ENCODE measurements at places on chromosomes 16 and 17.

- DNase-seq: peak; percentile 6
Observed at GRCh38 chr17:76537578-76538280, at the start of gene CYGB. Gene CYGB (minus strand): TSS chr17:76537709. CDS start chr17:76537542, 167 bp downstream.

- no peak for DNase-seq
Observed at GRCh38 chr16:75695708-75696107, 5.6 kb downstream of the DUXB start.

DNA sequence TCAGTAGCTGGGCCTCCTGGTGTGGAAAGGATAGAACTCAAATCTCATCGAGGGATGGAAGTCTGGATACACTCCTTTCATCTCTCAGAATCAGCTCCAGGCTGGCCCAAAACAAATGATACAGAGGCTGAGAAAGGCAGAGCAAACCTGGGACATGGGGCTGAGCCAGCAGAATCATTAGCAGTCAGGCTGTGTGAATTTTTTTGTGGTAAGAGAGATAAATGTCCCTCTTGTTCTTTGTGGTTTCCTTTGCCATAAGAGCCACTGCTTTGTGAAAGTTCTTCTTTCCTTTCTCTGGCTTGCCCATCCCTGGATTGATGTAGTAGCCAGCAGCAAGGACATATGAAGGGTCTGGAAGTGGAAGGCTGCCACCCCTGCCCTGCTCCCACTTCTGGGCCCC, 146.2 kb downstream of the CDH13 start:
- no peak for DNase-seq

- DNase-seq: no peak
Observed at GRCh38 chr16:69514356-69514755, 51.4 kb upstream of the NFAT5 start.

- DNase-seq: peak; percentile 13
Observed at GRCh38 chr17:73599599-73599998, 44.6 kb downstream of the SDK2 start.

- no peak for DNase-seq
Observed at GRCh38 chr17:17951524-17951923, 20.7 kb downstream of the TOM1L2 start.

GRCh38 chr16:70267516-70267915, 15.8 kb upstream of the EXOSC6 start:
- no peak for DNase-seq

DNA sequence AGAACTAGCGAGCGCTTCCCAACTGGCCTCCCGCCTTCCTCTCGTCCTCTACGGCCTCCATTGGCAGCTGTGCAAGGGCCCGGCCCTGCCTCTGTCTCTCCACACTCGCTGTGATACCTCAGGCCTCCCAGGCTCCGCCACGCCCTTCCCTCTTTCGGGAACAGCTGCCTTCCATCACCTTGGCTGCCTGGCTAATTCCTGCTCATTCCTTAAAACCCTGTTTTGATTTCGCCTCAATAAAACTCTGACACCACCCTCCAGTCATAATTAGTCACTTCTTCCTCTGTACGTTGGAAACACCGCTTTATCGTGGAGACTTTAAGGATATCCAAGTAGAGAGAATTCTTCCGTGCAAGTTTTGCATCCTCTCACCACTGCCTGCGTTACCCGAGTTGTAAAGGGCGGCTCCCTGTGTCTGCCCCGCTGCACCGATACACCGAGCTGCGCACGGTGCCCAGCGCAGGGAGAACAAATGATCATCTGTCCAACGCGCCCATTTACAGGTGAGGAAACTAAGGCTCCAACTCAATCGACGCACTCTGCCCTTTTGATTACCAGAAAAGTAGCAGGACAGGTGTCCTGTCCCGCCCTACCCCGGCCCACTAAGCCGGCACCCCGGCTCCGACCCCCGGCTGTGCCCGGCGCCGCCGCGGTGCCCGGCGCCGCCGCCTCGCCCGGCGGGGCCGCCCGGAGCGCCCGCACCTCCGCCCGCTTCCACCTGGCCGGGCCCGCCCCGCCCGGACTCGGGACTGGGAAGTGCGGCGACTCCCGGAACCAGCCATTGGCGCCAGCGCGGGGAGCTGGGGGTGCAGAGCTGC, 139.7 kb downstream of the SEC14L1 start:
- DNase-seq: no peak

DNA sequence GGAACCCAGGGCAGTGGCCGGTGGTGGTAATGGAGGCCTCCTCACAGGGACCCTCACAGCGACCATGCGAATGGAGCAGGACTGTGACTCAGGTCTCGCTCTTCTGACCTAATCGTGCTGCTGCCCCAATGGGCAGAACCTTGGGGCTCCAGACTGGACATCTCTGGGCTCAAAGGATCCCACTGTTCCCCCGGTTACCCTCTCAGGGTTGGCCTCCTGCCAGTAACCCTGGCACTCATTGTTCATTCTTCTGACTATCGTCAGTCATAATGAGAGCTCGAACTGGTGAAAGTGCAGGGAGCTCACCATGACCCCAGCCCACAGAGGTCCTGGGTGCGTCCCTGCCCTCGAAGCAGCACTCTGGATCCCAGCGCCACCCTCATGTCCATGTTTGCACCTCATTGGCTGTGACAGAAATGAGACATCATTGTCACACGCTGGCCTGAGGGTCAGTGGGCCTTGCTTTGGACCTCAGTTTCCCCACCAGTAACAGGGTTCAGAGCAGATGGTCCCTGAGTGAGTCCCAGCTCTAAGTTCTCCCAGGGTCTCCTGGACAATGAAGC, 4.0 kb upstream of the NPRL3 start:
- no peak for DNase-seq

DNA sequence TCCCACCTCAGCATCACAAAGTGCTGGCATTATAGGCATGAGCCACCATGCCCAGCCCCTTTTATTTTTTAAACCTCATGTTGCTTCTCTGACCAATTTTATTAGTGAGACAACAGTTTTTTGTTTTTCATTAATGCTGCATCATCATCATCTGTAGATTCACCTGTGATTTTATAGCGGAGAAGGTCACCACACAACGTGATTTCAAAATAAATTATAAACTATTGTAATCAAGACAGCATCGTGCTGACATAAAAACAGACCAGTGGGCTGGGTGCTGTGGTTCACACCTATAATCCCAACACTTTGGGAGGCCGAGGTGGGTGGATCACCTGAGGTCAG, 28.7 kb upstream of the METTL9 start:
- DNase-seq: no peak

GRCh38 chr17:57082441-57082840, 2.6 kb upstream of the AKAP1 start:
- no peak for DNase-seq

DNA sequence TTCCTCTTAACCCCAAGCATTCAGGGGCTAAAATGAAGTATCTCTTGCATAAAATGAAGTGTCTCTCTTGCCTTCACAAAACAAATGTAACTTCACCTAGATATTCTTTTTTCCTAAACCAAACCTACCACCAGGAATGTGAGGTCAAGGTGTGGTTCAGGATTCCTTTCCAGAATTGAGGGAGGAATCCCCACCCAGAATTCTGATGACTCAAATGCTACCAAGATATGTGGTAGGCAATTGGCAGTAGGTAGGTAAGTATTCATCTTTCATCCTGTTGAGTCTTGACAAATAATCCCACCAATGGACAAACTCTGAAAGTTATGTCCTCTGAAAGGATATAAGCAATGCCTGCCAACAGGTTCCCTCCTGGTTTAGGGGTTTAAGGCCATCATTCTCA, 26.2 kb downstream of the TRIM16 start:
- no peak for DNase-seq

DNA sequence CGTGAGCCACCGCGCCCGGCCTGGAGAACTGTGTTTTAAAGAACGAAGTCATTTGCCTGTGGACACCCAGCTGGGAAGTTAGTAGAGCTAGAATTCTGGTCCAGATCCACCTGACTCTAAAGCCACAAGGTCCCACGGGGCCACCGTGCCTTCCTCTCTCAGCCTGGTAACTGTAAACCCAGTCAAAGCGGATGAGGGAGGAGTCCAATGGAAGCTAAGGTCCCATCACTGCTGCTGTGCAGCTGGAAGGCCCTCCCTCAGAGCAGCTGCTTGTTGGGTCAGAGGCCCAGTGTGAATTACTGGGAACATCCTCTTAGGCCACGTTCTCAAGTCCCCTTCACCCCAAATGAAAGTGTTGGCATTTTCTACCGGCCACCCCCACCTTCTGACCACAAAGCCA, 48.8 kb upstream of the CACNG5 start:
- DNase-seq: no peak

DNA sequence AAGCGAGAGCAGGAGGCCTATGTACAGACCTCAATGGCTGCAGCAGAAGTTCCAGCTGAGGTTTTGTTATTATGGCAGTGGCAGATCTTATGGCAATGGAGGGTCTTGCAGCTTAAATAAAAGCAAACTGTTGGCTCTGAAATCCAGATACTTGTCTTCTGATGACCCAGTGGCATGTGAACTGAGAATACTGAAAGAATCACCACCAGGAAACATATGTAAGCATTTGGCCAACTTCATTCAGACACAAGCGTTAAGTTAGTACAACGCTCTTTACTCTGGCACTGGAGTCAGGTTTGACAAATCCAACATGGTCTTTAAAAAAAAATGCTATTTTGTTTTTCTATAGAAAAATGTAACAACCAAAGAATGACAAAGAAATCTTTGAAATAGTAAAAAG, 70.5 kb downstream of the CFDP1 start:
- no peak for DNase-seq

- DNase-seq: no peak
Observed at GRCh38 chr16:85637061-85637807, 24.1 kb downstream of the GSE1 start.

GRCh38 chr17:36829676-36830075, 107.6 kb upstream of the LHX1 start:
- DNase-seq: no peak

GRCh38 chr17:32910769-32911168, 17.2 kb upstream of the TMEM98 start:
- no peak for DNase-seq

DNA sequence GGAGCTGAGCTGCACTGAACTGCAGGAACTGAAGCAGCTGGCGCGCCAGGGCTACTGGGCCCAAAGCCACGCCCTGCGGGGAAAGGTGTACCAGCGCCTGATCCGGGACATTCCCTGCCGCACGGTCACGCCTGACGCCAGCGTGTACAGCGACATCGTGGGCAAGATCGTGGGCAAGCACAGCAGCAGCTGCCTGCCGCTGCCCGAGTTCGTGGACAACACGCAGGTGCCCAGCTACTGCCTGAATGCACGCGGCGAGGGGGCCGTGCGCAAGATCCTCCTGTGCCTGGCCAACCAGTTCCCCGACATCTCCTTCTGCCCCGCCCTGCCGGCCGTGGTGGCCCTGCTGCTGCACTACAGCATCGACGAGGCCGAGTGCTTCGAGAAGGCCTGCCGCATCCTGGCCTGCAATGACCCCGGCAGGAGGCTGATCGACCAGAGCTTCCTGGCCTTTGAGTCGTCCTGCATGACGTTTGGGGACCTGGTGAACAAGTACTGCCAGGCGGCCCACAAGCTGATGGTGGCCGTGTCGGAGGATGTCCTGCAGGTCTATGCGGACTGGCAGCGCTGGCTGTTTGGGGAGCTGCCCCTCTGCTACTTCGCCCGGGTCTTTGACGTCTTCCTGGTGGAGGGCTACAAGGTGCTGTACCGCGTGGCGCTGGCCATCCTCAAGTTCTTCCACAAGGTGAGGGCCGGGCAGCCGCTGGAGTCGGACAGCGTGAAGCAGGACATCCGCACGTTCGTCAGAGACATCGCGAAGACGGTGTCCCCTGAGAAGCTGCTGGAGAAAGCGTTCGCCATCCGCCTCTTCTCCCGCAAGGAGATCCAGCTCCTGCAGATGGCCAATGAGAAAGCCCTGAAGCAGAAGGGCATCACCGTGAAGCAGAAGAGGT, 17.3 kb upstream of the ATP6V0C start:
- DNase-seq: no peak

DNA sequence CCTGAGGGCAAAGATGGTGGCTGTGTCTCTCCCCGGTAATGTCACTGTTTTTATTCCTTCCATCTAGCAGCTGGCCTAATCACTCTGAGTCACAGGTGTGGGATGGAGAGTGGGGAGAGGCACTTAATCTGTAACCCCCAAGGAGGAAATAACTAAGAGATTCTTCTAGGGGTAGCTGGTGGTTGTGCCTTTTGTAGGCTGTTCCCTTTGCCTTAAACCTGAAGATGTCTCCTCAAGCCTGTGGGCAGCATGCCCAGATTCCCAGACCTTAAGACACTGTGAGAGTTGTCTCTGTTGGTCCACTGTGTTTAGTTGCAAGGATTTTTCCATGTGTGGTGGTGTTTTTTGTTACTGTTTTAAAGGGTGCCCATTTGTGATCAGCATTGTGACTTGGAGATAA, 5.5 kb upstream of the RAPGEFL1 start:
- no peak for DNase-seq

DNA sequence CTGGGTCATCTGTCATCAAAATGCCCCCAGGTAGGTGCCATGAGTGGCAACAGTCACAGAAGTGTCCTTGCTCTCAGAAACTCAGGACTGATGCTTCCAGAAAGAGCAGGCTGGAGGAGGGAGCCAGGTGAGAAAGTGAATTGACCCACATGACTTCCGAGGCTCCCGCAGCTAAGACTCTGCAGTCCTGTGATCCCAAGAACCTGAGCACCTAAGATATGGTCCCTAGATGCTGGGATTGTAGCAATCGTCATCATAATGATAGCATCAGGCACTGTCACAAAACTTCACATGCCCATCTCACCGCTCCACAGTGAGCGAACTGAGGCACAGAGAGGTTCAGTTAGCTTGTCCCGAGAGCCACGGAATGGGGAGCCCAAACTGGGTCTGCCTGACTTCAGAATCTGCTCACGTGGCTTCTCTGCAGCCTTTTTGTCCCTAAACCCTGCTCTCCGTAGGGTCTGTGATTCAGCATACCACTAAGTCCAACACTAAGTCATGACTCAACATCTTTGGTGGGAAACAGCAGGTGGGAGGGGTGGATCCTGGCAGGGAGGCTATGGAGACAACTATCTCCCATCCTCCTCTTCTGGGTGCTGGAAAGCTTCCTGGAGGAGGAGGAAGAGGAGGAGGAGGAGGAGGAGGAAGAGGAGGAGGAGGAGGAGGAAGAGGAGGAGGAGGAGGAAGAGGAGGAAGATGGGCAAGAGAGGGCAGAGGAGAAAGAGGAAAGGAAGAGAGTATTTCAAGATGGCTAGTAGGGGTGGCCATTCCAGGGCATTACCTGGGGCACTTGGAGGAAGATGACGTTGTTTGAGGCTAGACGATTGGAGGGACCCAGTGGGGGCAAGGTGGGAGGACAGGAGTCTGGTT, 55.5 kb upstream of the DLX4 start:
- no peak for DNase-seq
